Esophagus mucosa (tissue), 1 donor: ENCODE measurements at places on chromosomes 4 and X. TPM values are rescaled to one million over a fixed set of nuclear protein-coding genes. Genes with fewer than 3 reads are reported as not detected.

- no peak for ATAC-seq
Measured at GRCh38 chr4:89614155-89614554, 222.8 kb downstream of the SNCA start.

DNA sequence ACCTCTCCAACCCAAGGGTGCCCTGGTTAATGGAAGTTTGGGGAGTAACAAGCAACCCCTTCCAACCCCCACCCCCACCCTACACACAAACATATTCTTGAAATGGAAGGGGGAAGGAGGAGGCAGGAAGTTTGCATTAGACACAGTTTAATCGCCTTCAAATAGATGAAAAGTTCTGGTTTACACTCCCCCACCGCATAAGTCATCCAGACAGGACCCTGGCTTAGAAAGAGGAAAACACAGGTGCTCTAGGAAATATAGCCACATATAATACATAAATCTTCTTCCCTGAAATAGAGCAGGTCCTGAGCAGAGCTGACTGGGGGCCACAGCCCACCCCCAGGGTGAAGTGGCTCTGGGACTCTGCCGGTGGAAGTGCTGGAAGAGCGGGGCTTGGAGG is 25.1 kb downstream of the SASH3 start:
- ATAC-seq = no peak

The UCP1 gene
- not detected for total RNA-seq

GRCh38 chrX:17876135-17876534 is 15.0 kb upstream of the RAI2 start:
- ATAC-seq = no peak

GRCh38 chrX:23885803-23886202 is 21.9 kb downstream of the APOO start:
- ATAC-seq = no peak

- no peak for ATAC-seq
Measured at GRCh38 chr4:66429276-66429675, 759.0 kb upstream of the EPHA5 start.

The ANAPC4 gene
- 19.9 TPM for total RNA-seq

The HDAC6 gene
- 46.5 TPM for total RNA-seq

DNA sequence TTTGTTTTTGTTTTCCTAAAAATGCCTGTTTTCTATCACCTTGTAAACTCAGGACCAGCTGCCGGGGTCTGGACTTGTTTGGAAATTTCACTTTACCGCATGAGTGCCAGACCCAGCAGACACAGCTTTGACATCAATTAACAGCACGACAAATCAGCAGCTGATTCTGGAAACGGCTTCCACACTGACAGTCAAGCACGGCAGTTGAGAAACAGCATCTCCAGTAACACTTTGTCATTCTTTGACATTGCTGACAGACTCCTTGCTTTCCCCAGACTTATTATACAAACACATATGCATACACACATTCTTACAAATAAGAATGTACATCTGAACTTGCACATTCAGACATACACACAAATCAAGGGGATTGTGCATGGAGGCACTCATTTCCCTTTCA is 1017.6 kb upstream of the HS3ST1 start:
- ATAC-seq = no peak

DNA sequence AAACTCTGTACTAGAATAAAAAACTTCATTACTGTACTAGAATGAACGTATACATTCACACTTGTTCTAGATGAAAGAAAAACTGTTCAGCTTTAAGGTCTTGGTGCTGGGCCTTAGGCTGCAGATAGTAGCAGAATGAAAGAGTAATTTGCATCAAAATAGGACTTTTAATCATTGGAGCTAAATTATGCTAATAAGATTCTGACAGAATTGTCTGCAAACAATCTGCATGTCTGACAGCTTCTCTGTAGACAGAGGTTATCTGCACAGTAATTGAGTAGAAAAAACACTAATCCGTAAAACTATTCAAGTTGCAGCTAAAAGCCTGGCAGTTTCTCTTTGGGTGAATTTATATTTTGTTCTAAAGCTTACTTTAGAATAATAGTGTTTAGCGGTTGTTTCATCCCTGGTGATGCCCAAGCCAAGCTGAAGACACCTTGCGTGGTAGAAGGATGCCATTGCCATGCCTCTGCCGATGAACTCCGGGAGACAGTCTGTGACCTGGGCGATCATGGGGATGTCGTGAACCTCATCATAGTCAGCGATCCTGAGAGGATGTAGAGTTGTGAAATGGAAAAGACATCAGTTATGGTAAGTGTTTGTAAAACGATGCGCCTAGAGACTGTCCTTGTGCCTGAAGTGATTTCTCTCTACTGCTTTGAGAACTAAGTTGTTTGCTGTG is 25.3 kb downstream of the LRP2BP start:
- ATAC-seq = no peak

The RTL5 gene
- 0.20 TPM for total RNA-seq

DNA sequence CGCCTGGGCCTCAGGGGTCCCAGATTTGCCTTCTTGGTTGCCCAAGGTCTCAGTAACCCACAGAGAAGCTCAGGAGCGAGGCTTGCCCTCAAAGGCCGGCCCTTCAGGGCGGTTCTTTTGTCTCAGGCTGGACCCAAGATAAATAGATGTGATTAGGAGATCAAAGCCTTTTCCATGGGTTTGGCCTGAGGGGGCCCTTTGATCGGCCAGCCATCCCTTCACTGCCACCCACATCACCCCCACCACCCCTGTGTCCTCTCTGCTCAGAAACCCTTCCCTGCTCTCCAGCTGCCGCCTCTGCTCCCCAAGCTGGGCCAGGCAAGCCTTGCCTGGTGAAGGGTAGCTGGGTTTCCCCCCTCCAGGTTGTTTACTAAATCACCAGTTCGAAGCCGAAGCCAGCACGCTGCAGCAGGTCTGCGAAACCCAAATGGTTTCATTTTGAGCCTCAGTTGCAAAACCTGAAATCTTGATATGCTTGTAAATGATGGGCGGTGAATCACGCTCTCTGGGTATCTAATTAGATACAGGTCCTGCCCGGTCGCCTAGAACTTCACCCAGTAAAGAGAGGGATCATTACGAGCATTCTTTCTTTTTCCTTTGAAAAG is 202.6 kb upstream of the BCOR start:
- no peak for ATAC-seq
